ENCODE measurements at places on chromosomes 7 and 10.
A peak's percentile ranks its signal among the peaks of the same experiment; 100 is the strongest.

DNA sequence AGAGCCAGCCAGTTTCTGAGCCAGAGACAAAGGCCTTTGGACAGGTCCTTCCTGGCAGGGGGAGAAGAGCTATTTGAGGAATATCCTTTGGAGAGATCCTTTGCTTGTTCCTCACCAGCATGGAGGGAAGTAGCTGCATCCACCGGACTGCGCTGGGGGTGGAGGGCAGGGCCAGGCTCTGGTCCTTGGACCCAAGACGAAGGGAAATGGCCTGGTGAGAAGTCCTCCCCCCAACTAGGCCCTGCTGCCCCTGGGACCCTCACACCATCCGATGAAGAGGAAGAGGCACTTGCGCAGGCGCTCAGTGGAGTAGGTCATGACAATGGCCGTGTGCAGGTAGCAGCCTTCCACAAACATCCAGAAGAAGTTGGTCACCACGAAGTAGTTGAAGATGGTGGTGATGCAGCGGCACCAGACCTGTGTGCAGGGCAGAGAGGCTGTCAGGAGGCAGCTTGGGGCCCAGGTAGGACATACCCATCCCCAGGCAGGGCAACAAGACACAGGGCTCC is 19.8 kb downstream of the CRHR2 start:
- no peak for DNase-seq

GRCh38 chr10:124619195-124619594 is 125.0 kb downstream of the FAM53B start:
- no peak for DNase-seq

DNA sequence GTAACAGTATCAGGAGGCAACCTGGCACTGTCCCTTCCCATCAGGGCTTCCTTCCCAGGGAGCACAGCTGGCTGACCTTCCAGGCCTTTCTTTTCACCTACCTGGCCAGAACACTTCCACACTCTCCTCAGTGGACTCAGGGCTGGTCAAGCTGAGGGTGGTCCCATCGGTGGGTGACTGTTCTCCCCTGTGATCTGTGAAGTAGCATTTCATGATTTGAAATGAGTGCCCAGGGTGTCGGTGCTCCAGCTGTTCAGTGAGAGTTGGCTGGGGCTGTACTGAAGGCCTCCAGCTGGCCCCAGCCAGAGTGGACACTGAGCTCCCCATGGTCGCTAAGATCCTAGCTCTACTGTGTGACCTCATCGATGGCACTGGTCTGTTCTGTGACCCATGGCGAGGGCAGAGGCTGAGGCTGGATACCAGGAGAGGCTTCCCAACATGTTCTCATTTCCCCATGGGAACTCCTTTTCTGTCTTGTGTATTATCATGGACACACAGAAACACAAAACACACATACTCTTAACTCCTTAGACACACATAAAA is at the start of gene FAM170B:
Gene FAM170B (minus strand): TSS at position 316 of the 543 bp plus-strand sequence. CDS start 103 bp downstream, at position 213.
- no peak for DNase-seq

GRCh38 chr7:149766135-149766675 is 7.2 kb downstream of the ZNF467 start:
- no peak for DNase-seq

GRCh38 chr7:142439739-142440138 is 181.9 kb upstream of the PRSS58 start:
- DNase-seq, result no peak

GRCh38 chr7:51706851-51707250 is 390.2 kb upstream of the COBL start:
- DNase-seq, result no peak

DNA sequence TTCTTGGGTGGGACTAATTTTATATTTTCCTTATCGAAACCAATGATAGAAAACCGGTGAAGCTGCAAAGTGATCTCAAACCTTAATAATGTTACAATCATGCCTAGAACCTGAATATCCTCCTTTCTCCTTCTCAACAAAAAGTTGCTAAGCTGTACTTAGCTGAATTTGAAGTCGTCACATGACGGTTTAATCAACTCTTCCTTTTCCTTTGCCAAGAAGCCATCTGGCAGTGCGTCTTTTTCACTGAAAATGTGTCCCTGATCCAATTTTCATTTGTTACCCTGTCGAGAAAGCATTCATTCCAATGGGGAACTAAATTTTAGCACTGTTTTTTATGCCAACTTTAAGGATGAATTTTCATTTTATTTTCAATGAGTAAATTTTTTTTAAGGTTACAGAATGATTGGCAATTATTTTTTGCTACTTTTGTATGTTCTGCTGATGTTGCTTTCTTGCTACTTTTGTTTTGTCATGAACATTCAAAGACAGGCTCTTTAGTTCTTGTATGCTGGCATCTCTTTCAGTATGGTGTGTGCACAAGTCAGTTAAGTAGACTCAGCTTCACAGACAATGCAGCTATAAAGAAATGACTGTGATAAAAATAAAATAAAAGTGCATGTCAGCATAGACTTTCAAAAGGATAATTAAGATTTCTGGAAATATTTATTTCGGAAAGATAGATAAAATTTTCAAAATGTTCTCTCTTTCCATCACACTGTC is 980.0 kb downstream of the DNAJB9 start:
- DNase-seq, result no peak

DNA sequence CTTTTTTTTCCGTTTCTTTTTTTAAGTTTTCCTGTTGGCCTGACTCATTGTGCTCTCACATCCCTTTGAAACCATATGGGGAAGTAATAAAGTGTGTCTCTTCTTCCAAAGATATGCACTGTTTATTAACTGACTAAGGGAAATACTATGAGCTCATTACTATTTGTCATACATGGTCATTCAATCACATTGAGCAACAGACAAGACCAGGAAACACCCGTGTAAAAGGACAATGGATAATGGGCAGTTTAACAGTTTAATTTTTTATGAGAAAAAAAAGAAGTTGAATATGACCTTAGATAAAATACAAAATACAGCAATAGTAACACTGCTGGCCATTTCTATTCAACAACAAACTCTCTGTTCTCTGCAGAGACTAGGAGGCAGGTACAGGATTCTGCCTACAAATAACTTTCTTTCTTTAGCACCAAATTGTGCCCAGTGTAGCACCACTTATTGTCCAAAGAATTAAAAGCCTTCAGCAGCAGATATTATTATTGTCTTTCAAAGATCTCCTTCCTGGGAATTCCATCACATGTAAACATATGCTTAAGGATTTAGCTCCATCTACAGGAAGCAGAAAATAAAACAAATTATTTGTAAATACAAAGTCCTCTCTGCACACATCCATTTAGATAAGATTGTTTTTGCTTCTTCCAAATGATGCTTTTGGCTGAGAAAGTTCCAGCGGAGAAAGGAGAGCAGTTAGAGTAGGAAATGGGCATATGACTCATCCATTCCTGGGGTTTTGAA is 55.0 kb upstream of the AKR1E2 start:
- no peak for DNase-seq

DNA sequence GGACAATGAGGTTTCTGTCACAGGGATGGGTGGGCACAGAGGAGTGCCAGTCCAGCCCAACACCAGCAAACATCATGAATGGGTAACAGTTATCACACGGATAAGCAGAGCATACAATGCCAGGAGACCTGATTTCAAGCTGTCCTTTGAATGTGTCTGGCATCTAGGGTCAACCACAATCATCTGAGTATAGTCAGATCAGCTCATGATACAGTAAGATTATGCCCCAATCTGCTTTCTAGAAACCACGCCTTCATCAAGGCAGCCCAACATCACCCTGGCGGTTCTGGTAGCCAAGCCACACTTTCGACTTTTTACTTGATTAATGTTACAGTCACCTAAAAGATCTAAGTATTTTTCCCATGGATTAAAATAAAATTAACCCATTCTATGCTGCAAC is 10.5 kb downstream of the FAM171A1 start:
- peak; percentile 4 for DNase-seq

- no peak for DNase-seq
Measured at GRCh38 chr7:32941181-32941580, 16.1 kb upstream of the FKBP9 start.

DNA sequence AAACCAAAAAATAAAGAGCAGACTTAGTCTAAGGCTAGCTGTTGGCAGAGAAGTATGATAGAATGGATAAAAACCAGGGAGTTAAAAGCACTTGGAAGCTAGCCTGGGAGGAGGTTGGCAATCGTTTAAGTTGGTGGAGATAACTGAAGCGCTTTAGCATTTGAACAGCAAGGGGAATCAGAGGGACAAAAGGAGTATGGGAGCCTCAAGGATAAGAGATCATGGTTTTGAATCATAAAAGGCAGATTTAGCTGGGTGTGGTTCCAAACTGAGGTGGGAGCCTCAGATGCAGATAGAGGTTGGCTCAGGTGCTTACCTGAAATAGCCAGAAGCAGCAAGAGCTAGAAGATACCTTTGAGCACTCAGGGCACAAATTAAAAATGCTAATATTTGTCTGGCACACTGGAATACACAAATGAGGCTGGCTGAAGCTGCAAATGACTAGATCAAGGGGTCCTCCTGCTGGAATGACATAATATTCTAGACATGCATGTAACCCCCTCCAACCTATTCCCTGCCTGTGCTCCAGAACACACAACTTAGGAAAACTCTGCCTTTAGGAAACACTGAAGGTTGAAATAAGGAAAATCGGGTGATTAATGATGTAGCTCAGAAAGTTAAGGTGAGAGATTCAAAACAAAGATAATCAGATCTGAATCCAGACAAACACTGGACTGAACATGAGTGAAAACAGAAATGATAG is 372.3 kb upstream of the LRRN3 start:
- no peak for DNase-seq

DNA sequence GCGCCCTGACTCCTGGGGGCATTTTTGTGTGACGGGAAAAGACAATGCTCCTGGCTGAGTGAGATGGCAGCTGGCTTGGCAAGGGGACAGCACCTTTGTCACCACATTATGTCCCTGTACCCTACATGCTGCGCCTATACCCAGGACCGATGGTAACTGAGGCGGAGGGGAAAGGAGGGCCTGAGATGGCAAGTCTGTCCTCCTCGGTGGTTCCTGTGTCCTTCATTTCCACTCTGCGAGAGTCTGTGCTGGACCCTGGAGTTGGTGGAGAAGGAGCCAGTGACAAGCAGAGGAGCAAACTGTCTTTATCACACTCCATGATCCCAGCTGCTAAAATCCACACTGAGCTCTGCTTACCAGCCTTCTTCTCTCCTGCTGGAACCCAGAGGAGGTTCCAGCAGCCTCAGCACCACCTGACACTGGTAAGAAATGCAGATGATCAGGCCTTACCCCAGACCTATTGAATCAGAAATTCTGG is at the start of gene ARMS2:
Gene ARMS2 (plus strand): TSS at position 51 of the 478 bp plus-strand sequence. CDS start 75 bp downstream, at position 126.
- no peak for DNase-seq

DNA sequence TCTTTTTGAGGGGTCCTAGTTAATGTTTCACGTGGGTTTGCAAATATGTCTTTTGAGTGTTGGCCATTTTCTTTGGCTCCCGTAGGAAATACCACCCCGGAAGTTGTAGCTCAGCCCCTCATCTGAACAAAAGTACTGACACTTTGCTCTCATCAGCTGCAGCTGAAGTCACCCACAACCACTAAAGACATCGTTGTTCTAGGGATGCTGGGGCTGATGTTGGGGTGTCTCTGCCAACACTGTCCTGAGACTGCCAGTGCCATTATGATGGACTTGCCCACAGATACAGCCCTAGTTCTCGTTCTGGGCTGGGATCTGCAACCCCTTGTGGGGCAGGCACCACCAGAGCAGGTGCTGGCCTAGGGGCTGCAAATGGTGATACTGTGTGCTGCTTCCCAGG is 82.6 kb upstream of the ARHGAP21 start:
- DNase-seq, result no peak

GRCh38 chr7:36219429-36219828 is 66.4 kb downstream of the EEPD1 start:
- no peak for DNase-seq

GRCh38 chr10:9244864-9245263 is 1190.4 kb downstream of the GATA3 start:
- DNase-seq, result no peak

- no peak for DNase-seq
Measured at GRCh38 chr10:22133749-22134624, 83.8 kb downstream of the EBLN1 start.

DNA sequence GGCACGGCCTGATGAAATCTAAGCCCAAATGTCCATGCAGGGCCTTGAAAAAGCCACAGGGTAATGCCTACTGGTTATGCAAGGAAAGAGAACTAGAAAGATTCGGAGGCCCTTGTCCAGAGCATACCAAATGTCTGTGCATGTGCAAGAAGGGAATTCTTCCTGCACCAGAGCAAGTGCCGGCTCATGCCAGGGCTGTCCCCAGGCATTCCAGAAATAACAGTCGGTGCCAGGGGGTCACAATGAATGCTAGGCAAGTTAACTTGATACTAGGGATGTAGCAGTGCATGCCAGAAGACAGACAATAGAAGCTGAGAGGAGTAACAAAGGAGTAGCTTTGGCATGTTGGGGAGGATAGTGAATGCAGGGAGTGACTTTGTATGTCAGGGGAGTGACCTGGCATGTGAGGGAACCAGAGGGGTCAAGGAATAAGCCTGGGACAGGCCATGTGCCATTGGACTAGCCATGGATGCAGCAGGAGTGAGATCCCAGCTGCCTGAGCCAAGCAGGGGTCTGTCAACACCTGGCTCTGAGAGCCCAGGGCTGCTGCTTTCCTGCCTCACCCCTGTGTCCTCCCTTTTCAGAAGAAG is 119.5 kb upstream of the UNC5B start:
- DNase-seq, result no peak

DNA sequence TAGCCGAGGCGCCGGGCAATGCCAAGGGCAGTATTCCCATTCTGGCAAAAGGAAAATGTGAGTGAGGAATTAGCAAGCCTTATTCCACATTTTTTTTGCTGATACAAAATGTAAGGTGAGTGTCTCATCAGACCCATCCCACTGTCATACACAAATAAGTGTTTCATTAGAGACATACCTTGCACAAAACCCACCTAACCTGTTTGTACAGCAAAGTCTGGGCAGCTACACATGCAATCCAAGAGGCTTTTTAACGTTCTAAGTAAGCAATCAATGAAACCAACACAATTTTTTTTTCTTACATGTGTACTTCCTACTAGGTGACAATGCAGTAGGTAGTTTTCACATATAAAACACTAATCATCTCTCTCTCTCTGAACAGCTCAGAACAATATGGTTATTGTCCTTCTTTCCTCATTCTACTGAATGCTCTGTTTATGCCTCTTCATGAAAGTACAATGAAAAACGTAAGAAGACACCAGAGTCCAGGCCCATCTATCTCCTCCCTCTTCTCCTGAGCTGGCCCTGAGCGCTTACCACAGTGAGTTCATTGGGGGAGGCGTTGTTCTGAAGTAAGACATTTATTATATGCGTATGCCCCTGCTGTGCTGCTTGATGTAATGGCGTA is 217.2 kb downstream of the ANK3 start:
- no peak for DNase-seq

- DNase-seq, result no peak
Measured at GRCh38 chr7:101535351-101535751, 93.7 kb downstream of the MYL10 start.

DNA sequence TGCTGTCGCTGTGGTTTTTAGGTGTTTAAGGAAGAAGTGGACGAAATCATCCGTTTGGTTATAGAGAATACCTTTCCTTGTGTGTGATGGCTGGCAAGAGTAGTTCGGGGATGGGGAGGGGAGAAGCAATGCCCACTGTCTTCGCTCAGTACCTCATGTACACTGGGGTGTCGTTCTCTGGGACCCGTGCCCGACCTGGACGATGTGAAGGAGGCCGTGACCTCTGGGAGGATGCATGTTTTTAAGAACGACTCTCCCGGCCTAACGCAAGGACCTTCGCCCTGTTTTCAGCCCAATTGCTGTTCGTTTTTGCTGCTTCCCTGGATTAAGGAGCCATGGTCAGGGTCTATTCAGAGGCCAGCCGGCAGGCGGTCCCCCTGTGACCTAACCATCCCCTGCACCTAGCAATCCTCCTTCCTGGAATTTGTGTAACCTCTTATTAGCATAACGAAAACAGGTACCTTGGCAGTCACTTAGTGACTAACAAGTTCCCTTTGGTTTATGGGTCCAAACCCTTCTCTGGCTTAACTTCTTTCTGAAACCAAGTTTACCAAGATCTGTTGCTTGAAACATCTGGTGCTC is 1.3 kb downstream of the NFE2L3 start:
- DNase-seq, result peak; percentile 47
